A549 treated with CpdA at 1 μM for 4 hours (cell line): ENCODE measurements at places on chromosomes 16 and 17. TPM values are rescaled to one million over a fixed set of nuclear protein-coding genes. Genes with fewer than 3 reads are reported as not detected.

Gene ANKRD40CL
- total RNA-seq = not detected in 5 replicates

Gene CHST5
- total RNA-seq = 0.03 TPM in 1 of 5 replicates, not detected in the others

Gene RAB37
- 1.0 to 1.6 TPM (median 1.1 TPM) in 5 replicates for total RNA-seq

Gene CCL1
- not detected in 5 replicates for total RNA-seq

Gene KCNJ2
- total RNA-seq = 0.04 to 0.19 TPM (median 0.10 TPM) in 5 replicates

Gene TBC1D3
- not detected in 5 replicates for total RNA-seq

Gene NPIPA8
- total RNA-seq = 0.99 to 1.4 TPM (median 1.2 TPM) in 5 replicates

Gene ENPP7
- not detected in 5 replicates for total RNA-seq

Gene SMIM36
- total RNA-seq = not detected in 5 replicates

Gene QPRT
- 0.46 to 1.8 TPM (median 0.94 TPM) in 5 replicates for total RNA-seq

Gene C1QTNF8
- not detected in 5 replicates for total RNA-seq

Gene CD7
- total RNA-seq = 0.09 to 0.33 TPM (median 0.20 TPM) in 3 of 5 replicates, not detected in the others

Gene TMEM114
- total RNA-seq = not detected in 5 replicates

Gene LYRM9
- total RNA-seq = 0.72 to 1.7 TPM (median 1.2 TPM) in 5 replicates
